Left ventricle myocardium inferior (tissue), 1 donor: ENCODE measurements at places on chromosomes 6 and 20. TPM values are rescaled to one million over a fixed set of nuclear protein-coding genes. Genes with fewer than 3 reads are reported as not detected.

Gene TRDN
- 453 TPM for total RNA-seq

Gene FOXC1
- total RNA-seq = 7.1 TPM

Gene EEF1A2
- 1,286 TPM for total RNA-seq

Gene TIAM2
- 12.0 TPM for total RNA-seq

Gene MROH8
- total RNA-seq = 3.6 TPM

- no peaks in the 10 kb centered on the region for H3K27me3 ChIP-seq
- DNase-seq = no peak
- H3K4me3 ChIP-seq = no peak overlapping the region
- H3K4me1 ChIP-seq = no peaks in the 10 kb centered on the region
These were observed 18.9 kb upstream of the ENPP5 start for GRCh38 chr6:46189726-46190125.

DNA sequence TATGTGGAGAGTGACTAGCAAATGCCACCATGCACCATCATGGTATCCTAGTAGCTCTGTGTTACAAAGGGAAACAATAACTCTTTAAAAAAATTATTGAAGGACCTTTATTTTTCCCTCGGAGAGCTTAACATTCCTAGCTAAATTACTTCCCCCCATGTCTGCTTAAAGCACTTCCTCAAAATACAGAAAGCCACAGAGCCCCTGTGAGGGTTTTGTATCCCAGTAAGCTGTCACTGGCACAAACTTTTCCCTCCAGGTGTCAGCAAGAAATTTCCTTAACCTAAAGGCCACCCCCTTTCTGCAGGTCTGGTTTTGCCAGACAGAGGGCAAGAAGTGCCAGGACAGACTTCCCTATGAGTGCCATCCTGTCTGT is 340.0 kb upstream of the PRDM1 start:
- no peak overlapping the region for H3K27ac ChIP-seq
- no peak overlapping the region for H3K4me3 ChIP-seq
- H3K4me1 ChIP-seq = no peaks in the 10 kb centered on the region

GRCh38 chr20:43752561-43753301 is 25.9 kb upstream of the GTSF1L start:
- no peak overlapping the region for H3K27ac ChIP-seq
- H3K4me3 ChIP-seq = no peak overlapping the region
- no peaks in the 10 kb centered on the region for H3K36me3 ChIP-seq
- peaks cover 27% of the 10 kb centered on the region for H3K27me3 ChIP-seq
- peaks cover 5% of the 10 kb centered on the region for H3K4me1 ChIP-seq

- no peak overlapping the region for H3K27ac ChIP-seq
- no peaks in the 10 kb centered on the region for H3K36me3 ChIP-seq
- H3K4me1 ChIP-seq = no peaks in the 10 kb centered on the region
- no peak for DNase-seq
- no peak overlapping the region for H3K4me3 ChIP-seq
- H3K27me3 ChIP-seq = peaks cover 4% of the 10 kb centered on the region
These were observed 817.5 kb upstream of the SLC35B3 start for GRCh38 chr6:9252799-9253198.

- H3K27me3 ChIP-seq = no peaks in the 10 kb centered on the region
- H3K4me3 ChIP-seq = no peak overlapping the region
- H3K27ac ChIP-seq = peak overlapping the region; percentile 66
- DNase-seq = no peak
- peaks cover 21% of the 10 kb centered on the region for H3K4me1 ChIP-seq
- H3K36me3 ChIP-seq = no peaks in the 10 kb centered on the region
These were observed 23.2 kb upstream of the RIN2 start for GRCh38 chr20:19734811-19735210.

DNA sequence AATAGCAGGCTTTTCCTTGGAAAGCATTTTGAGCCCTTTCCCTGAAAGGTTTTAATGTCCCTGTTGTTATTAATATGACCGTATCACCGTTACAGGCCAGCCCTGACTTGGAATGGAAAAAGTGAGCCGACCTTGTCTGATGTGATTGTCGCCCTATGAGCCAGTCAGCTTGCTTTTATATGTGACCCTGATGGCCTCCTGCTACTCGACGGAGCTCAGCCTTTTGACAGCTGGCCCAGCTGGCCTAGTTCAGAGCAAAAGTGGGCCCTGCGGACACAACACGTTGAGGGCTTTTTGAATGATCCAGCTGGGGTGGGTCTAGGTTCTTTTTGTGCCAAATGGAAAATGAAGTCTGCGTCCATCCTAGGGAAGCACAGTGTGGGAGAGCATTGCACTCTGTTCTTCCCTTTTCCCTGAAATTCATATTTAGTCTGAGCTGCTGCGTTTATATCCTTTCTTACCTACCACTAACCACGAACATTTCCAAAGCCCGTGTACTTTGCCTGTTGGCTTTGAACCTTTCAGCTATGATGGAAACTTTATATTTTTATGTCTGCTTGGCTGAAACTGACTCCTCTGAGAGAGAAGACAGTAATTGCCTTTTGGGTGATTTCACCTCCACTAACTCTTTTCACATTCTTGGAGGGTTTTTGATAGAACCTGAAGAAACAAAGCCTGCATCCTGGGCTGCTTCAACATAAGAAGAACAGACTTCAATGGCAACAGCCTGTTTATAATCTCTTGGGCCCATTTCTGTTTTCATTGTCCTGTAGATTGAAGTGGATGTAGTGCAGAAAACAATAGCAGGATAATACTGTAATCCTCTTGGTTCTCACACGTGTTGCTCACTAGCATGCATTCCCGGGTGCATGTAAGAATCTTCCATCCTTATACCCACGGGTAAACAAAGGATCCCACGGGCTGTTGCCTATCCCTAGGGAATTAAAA is 121.8 kb upstream of the HDGFL1 start:
- H3K27ac ChIP-seq = peak overlapping the region; percentile 66
- no peak overlapping the region for H3K4me3 ChIP-seq
- no peaks in the 10 kb centered on the region for H3K27me3 ChIP-seq
- peak; percentile 25 for DNase-seq
- H3K36me3 ChIP-seq = no peaks in the 10 kb centered on the region

- no peaks in the 10 kb centered on the region for H3K36me3 ChIP-seq
- no peak overlapping the region for H3K4me3 ChIP-seq
- no peak for DNase-seq
- no peak overlapping the region for H3K27ac ChIP-seq
- H3K4me1 ChIP-seq = no peaks in the 10 kb centered on the region
- no peaks in the 10 kb centered on the region for H3K27me3 ChIP-seq
These were observed 37.1 kb upstream of the UTRN start for GRCh38 chr6:144248003-144248402.

DNA sequence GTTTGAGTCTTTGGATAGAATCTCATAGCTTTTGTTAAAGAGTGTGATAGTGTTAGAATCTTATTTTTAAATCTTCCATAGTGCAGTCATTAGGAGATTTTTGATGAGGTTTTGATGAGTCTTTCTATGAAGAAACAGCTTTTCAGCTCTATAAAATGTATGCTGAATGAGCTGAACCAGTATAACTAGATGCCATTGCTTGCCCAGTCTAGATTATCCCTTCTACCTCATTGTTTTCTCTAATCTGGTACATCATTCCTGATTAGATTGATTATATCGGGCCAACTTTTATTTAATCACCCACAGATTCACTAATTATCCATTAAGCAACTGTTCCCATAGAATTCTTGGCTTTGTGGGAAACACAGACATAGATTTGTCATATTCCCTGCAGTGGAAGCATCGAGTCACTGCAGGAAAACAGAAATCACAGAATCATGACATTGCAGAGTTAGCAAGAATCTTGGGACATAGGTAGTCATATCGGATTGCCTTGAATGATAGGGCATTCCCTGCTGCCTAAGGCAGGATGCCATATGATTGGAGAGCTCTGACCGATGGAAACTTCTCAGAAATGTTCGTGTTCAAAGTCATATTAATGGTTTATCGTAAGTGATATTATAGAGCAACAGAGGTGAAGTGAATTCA is 882.7 kb upstream of the FLRT3 start:
- H3K36me3 ChIP-seq = no peaks in the 10 kb centered on the region
- H3K27ac ChIP-seq = no peak overlapping the region
- H3K4me3 ChIP-seq = no peak overlapping the region
- no peaks in the 10 kb centered on the region for H3K4me1 ChIP-seq
- no peaks in the 10 kb centered on the region for H3K27me3 ChIP-seq

- DNase-seq = no peak
- H3K4me1 ChIP-seq = no peaks in the 10 kb centered on the region
- H3K36me3 ChIP-seq = no peaks in the 10 kb centered on the region
- no peak overlapping the region for H3K4me3 ChIP-seq
These were observed 53.0 kb downstream of the HLA-A start for GRCh38 chr6:29995340-29995777.

- H3K4me1 ChIP-seq = no peaks in the 10 kb centered on the region
- H3K27me3 ChIP-seq = no peaks in the 10 kb centered on the region
- H3K27ac ChIP-seq = no peak overlapping the region
These were observed 80.6 kb downstream of the ATG5 start for GRCh38 chr6:106244931-106245330.

- no peaks in the 10 kb centered on the region for H3K27me3 ChIP-seq
- H3K4me3 ChIP-seq = no peak overlapping the region
- no peak for DNase-seq
- peaks cover 16% of the 10 kb centered on the region for H3K4me1 ChIP-seq
- no peak overlapping the region for H3K27ac ChIP-seq
These were observed 96.4 kb downstream of the CFAP61 start for GRCh38 chr20:20148779-20149178.

DNA sequence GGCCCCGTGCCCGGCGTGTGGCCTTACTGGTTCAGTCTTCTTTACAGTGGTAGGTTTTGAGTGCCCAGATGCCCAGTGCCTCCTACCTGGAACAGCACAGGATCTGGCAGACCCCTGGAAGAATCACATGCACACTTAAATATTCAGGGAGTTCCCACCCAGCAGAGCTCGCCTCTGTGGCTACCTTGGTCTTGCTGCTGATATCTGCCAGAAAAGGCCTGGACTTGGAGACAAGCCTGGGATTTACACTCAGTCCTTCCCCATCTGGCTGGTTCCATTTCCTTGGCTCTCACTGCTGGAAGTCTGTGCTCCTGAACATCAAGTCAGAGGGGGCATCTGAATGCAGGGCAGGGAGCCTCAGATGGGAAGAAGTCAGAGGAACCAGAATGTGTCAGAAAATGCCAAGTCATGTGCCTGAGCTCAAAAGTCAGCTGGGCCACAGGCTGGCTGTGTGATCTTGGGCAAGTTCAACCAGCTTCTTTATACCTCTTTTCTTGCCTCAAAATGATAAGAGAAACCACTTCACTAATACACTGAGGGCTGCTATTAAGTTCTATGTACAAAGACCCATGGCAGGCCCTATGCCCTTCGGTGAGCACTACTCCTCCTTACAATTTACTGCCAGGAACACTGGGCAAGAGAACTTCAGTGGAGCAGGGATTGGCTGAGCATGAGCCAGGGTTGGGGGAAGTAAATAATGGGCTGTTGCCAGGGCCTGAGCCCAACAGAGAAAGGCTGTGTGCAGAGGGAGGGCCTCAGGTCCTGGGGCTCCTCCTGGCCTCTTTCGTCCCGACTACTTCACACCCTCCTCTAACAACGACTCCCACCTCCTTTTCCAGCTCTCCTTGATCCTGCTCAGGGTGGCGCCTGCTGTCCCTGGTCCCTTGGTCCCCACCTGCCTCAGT is 158.1 kb upstream of the PROKR2 start:
- DNase-seq = no peak
- no peaks in the 10 kb centered on the region for H3K4me1 ChIP-seq
- H3K27me3 ChIP-seq = no peaks in the 10 kb centered on the region
- no peak overlapping the region for H3K27ac ChIP-seq
- no peak overlapping the region for H3K4me3 ChIP-seq

DNA sequence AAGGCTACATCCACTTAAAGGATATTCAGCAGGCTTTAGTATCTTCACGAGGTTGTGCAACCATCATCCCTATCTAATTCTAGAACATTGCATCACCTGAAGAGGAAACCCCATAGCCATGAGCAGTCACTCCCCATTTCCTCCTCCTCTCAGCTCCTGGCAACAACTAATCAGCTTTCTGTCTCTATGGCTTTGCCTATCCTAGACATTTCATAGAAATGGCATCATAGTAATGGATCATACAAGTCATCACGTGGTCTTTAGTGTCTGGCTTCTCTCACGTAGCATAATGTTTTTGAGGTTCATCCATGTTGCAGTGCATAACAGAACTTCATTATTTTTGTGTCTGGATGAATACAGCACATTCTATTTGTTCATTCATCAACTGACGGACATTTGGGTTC is 20.5 kb downstream of the SNAI1 start:
- no peaks in the 10 kb centered on the region for H3K36me3 ChIP-seq
- H3K4me3 ChIP-seq = no peak overlapping the region
- no peak overlapping the region for H3K27ac ChIP-seq
- no peak for DNase-seq

- no peaks in the 10 kb centered on the region for H3K36me3 ChIP-seq
- no peak for DNase-seq
- no peak overlapping the region for H3K27ac ChIP-seq
These were observed 102.6 kb downstream of the C6orf118 start for GRCh38 chr6:165206798-165207197.

DNA sequence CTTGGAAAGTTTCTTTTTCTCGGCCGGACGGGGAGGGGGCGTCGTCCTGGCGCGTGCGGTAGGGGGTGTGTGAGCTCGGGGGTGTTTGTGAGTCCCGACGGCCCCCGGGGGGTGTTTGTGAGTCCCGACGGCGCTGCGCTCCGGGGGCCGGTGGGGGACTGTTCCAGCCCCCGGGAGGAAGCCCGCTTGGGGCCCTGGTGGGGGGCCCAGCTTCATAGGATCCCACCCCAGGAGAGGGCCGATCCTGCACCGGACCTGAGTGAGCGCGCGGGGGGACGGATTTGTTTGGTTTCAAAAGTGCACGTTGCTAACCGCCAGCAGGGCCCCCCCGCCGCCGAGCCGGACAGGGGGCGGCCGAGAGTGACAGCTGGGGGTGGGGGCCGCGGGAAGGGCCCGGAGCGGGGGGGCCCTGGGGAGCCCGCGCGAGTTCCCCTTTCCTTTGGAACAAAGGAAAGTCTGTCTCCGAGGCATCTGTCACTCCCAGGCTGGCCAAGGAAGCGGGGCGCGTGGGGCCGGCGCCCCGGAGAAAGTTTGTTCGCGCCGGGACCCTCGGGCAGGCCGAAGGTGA is 485 bp downstream of the TGIF2 start:
- peak overlapping the region; percentile 91 for H3K27ac ChIP-seq
- H3K27me3 ChIP-seq = no peaks in the 10 kb centered on the region

DNA sequence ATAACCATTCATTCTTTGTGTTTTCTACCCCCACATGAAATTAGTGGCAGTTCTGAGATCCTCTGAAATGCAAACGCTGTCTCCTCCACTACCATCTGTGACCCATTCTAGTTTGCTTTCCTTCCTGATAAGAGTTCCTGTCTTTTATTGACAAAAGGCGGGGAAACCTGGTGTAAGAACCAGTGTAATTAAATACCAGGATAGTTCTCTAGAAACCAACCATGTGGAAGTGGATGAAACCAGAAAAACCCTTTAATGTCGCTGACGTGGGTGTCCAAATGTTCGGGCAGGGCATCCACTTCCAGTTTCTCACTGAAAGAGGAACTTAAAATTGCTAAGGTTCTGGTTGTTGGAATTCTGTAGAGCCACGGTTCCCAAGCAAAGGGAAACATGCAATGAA is 79.1 kb downstream of the TNFRSF21 start:
- H3K4me3 ChIP-seq = no peak overlapping the region
- peaks cover 14% of the 10 kb centered on the region for H3K27me3 ChIP-seq
- no peak overlapping the region for H3K27ac ChIP-seq
- H3K36me3 ChIP-seq = no peaks in the 10 kb centered on the region
- peaks cover 2% of the 10 kb centered on the region for H3K4me1 ChIP-seq
- no peak for DNase-seq
